ENCODE measurements at places on chromosomes 1 and 21. TPM values are rescaled to one million over a fixed set of nuclear protein-coding genes. Genes with fewer than 3 reads are reported as not detected.

- DNase-seq, result peak; percentile 53
Observed at GRCh38 chr1:107250169-107250568, 109.3 kb downstream of the NTNG1 start.

GRCh38 chr1:25873120-25873519 is 2.4 kb downstream of the PAQR7 start:
- DNase-seq, result no peak

DNA sequence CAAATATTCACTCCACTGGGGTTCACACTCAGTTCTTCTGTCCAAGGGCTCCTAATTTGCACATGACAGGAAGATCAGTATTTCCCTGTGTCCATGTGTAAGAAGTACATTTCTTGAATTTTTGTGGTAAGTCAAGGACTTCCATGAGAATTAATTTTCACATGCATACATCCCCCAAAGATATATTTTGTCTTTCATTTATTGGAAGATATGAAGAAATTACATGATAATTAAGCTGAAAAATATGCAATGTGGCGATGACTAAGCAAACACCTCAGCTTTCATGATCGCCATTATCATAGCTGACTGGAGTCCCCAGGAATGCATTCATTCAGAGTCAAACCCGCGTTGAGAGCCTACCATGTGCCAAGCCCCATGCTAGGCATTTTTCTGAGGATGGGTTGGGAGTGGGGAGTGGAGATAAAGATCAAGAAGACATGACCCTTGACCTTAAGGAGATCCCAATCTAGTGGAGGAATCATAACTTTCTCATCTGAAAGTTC is 104.6 kb upstream of the F3 start:
- DNase-seq, result no peak

The DLGAP3 gene
- 4.6 TPM for total RNA-seq

- no peak for DNase-seq
Observed at GRCh38 chr21:44653123-44653522, 1.3 kb downstream of the KRTAP12-4 start.

GRCh38 chr1:194175251-194175650 is 988.8 kb upstream of the B3GALT2 start:
- DNase-seq, result no peak

The HOOK1 gene
- 27.8 TPM for total RNA-seq

GRCh38 chr1:36248250-36248894 is 24.1 kb downstream of the THRAP3 start:
- no peak for DNase-seq

GRCh38 chr1:167273027-167273800 is 52.5 kb downstream of the POU2F1 start:
- no peak for DNase-seq

The CSF3R gene
- total RNA-seq, result 0.99 TPM

- no peak for DNase-seq
Observed at GRCh38 chr1:97721221-97721620, 199.6 kb downstream of the DPYD start.

The FAM72B gene
- 11.1 TPM for total RNA-seq

DNA sequence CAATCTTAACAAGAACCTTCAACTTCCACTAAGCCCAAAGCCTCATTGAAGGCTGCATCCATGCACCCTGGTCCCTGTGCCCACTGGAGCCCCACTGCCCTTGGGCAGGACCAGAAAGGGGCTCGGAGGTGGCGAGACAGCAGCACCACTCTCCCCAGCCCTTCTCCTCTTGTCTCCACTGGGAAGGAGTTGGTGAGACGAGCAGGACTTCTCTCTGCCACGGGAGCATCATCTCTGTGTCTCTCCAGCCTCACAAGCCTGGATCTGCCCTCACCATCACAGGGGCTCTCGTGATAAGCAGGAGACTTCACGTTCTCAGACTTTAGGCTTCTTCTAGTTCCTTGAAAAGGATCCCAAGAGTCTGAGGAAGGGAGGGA is 7.2 kb upstream of the ETV3L start:
- DNase-seq, result no peak

DNA sequence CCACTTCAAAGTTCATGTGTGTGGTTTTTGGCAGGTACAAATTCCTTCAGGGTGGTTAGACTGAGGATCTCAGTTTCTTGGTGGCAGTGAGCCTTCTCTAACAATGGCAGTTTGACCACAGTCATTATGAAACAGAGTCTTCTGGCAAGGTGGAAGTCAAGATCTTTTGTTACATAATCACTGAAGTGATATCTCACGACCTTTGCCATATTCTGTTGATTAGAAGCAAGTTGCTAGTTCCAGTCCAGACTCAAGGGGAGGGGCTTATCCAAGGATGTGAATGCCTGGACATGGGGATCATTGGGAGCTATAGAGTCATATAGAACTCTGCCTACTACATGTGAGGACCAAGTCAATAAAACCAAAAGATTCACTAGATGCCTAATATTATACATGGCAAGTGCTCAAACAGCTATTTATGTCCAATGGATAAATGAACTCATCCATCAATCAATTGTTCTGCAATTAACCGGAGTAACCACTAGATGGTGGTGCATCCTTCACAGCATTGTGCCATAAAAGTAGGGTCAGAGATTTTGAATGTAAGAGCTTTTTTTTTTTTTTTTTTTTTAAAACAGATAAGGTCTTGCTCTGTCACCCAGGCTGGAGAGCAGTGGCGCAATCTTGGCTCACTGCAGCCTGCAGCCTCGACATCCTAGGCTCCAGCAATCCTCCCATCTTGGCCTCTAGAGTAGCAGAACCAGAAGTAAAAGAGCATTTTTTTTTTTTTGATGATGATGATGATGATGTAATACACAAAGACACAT is 131.9 kb downstream of the CRB1 start:
- DNase-seq, result peak; percentile 66

- DNase-seq, result no peak
Observed at GRCh38 chr21:26736449-26736848, 108.8 kb downstream of the ADAMTS1 start.

The LCE1A gene
- total RNA-seq, result not detected

The LDLRAD2 gene
- 0.88 TPM for total RNA-seq

DNA sequence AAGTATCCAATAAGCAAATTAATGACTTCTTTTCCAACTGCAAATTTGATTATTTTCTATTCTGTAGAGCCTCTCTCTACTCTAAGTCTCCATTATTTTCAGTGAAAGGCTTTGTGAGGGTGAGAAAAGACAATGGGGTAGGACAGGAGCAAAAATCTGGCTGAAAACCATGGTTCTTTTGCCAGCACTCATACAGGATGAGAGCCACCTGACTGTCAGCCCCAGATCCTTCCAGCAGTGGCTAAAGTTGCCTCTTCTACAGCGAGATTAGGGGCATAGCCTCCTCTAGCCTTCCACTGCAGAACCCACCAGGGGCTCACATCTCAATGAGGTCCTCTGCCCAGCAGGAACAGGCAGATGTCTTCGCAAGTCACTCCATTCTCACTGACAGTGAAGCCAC is 23.7 kb downstream of the NMNAT2 start:
- no peak for DNase-seq

The DIRAS3 gene
- total RNA-seq, result 1.0 TPM

DNA sequence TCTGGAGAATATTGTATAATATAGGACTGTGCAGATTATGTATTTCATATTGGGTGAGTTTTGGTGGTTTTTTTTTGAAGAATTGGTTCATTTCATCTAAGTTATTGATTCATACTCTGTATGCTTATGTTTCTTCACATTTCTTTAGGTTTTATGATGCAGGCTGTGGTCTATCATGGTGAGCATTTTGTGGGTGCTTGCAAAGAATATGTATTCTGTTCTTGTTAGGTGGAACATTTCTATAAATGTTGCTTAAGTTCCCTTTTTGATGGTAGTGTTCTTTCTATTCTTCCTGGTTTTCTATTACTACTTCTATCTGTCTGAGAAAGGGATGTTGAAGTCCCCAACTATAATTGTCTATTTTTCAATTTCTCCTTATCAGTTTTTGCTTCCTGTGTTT is 42.6 kb downstream of the PKN2 start:
- DNase-seq, result no peak

The CRP gene
- not detected for total RNA-seq

The OR14I1 gene
- not detected for total RNA-seq

DNA sequence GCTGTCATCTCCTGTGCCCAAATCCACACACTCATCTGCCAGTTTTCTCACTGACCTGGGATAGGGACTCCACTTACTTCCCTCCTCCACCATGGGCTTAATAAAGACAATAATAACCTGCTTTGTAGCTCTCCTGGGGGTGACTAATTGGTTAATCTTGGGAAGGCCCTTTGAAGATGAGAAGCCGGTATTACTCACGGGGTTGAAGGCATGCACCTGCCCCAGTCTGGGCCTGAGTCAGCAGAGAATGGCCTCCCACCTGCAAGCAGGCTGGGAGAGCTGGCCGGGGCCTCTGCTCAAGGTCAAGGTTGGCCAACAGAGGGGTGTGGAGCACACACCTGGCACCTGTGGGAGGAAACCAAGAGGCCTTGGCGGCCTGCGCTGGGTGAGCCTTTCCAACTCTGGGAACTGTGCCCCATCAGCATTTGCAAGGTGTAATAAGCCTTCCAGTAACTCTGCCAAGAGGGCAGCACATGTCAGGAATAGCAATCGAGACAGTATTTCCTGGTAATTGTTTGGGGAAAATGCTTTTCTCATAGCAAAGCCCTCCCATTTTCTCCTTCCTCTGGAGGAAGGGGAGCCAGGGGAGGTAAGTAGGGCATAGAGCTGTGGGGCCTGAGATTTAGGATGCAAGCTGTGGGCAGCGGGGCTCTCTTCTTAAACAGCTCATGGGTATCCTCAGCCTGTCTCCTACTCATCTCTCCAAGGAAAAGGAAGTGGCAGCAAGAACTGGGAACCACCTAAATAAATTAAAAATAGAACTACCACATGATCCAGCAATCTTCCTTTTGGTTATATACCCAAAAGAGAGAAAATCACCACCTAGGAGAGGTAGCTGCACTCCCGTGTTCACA is 49.0 kb downstream of the TOMM20 start:
- peak; percentile 66 for DNase-seq

DNA sequence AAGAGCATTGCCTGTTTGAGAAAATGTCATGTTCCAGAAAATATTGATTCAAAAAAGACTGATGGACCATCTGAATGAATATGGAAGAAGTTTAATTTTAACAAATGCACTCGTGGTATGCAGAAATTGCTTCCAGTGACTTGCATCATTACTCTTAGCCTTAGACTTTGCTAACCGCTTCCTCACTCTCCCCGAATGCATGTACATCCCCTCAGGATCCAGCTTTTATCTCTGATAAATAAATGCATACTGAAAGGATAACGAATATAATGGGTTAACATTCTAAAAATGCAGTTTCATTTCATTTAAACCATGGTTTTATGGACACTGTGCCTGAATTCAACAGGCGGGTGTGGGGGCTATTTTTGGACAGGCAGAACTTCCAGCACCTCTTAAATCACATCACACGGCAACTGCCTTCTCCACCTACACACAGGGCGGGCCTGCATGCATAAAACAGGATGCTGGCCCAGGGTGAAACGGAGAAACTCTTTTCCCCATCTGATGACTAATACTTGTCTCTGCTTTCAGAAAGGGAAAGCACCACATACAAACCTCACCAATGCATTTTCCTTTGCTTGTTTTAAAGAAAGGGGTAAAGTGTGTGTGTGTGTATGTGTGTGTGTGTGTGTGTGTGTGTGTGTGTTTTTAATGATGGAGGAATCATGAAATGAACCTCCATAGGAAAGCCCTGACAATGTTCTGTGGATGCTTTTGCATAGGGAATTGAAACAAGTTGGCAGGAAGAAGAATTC is 48.7 kb downstream of the SPAG17 start:
- no peak for DNase-seq
